ENCODE measurements at places on chromosomes 7 and 10. TPM values are rescaled to one million over a fixed set of nuclear protein-coding genes. Genes with fewer than 3 reads are reported as not detected.

GRCh38 chr7:12111422-12112405 is 99.4 kb upstream of the TMEM106B start:
- DNase-seq, result peak; percentile 90

DNA sequence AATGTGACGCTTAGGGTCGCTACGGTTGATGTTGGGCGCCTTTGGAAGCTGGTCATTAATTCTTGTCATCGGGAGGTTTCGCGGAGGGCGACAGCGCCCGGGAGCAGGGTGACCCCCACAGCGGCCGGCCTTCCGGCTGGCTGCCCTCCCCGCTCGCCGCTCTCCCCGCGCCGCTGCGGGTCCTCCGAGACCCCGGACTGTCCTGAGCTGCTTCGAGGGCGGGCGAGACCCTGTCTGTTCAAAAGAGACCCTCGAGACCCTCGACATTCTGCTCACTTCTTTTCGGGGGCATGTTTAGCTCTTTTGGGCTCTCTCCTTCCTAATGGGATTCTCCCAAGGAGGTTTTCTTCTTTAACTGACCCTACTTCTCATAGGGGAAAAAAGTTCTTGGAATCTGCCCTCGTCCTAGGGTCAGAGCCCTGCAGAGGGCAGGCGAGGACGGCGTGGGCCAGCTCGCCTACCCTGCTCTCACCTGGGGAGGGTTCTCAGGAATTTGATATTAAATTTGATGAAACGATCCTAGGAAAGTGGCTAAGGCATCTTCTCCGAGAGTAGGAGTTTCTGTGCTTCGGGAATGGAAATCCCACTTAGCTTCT is 257.0 kb downstream of the OTUD1 start:
- DNase-seq, result no peak

DNA sequence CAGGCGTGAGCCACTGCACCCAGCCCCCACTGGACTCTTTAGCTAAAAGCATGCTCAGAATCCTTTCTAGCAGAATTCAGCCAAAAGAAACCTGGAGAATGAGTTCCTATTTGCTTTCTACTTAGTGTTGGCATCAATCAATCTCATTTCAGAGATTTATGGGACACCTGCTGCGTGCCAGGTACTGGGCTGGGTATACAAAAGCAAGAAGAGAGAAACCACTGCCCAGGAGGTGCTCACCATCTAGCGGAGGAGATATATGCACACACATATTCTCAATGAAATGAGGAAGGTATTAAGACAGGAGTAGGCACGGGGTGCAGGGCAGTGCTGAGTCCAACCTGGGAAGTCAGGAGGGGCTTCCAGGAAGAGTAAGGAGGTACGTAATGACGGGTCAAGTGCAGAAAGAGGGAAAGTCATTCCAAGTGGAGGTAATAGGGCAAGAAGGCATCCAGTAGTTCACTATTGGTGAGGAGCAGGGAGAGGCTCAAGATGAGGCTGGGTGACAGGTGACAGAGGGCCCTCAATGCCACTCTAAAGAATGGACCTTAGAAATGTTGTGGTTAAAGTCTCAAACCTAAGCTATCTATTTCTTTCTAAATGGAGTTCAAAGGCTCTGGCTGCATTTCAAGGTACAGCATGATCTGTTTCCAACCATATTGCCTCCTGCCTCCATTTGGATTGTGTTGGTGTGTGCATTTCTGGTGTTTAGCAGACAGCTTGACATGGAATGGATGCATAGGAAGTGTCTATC is 22.1 kb downstream of the ABLIM1 start:
- DNase-seq, result no peak

Gene LBX1
- not detected for polyA plus RNA-seq

Gene FEZF1
- not detected for polyA plus RNA-seq

Gene NPSR1
- polyA plus RNA-seq, result not detected
